ENCODE measurements at places on chromosomes 1 and 21.
A peak's percentile ranks its signal among the peaks of the same experiment; 100 is the strongest.

GRCh38 chr1:113142791-113143190 lies 69.8 kb downstream of the LRIG2 start:
- DNase-seq = no peak

- no peak for DNase-seq
These were observed 489.0 kb downstream of the CAMTA1 start for GRCh38 chr1:7274256-7274655.

GRCh38 chr21:45071078-45071873 lies 3.1 kb upstream of the ADARB1 start:
- DNase-seq = no peak

DNA sequence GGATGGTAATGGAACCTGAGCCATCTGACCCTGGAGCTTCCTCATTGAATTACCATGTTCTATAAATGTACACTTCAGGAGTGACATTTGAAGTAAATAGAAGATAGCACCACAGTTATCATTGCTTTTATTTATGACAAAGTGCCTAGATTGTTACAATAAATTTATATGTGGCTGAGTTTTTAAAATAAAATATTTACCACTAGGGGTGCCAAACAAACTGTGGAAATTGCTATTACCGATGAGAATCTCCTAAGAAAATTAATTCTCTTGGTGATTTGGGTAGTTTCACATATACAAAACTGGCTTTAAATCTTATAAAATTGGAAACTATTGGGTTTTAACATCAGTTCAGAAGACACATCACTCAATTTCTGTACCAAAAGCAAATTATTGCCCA lies 1.4 kb upstream of the TNR start:
- no peak for DNase-seq

GRCh38 chr1:145961425-145962156 lies 2.8 kb downstream of the ANKRD34A start:
- DNase-seq = peak; percentile 82

- DNase-seq = no peak
These were observed 113.7 kb downstream of the PTPRU start for GRCh38 chr1:29349871-29350491.

GRCh38 chr1:67429528-67430357 lies 459 bp downstream of the SERBP1 start:
- peak; percentile 61 for DNase-seq

DNA sequence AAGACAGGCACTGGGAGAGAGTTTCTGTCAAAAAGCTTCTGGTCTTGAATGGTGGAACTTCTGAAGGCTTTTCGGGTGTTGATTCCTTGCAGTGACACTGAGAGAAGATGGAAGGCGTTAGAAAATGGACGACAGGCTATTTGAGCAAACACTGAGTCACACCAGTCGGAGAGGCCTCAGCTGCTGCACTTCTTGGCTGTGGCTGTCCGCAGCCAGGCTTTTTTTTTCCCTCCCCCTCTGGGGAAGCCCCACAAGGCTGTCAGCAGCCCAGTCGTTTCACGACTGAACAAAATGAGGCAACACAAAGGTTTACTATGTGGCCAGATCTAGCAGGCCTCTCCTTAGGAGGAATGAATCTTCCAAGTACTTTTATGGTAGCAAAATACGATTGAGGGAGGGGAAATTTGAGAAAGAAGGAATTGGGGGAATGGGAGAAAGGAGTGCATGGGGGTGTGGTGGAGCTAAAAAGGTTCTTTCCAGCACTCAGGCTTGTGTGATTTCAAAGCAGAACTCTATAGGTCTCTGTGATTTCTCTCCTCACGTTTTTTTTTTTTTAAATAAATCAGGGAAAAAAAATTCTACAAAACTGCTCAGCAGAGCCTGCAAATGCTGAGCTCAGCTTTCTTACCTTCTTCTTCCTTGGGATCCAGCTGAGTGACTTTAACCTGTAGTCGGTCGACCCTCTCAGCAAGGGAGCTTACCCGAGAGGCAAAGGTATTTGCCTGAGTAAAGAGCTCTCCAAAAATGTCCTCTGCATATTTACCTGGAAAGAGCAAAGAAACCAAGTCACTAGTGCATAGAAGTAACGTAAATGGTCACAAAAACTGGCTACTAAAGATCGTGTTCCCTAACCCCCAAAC lies 26.1 kb downstream of the GPR3 start:
- DNase-seq = peak; percentile 75

- no peak for DNase-seq
These were observed 143.0 kb downstream of the DNM3 start for GRCh38 chr1:171984262-171984661.

- DNase-seq = no peak
These were observed 46.4 kb upstream of the SLC22A15 start for GRCh38 chr1:115929881-115930280.

DNA sequence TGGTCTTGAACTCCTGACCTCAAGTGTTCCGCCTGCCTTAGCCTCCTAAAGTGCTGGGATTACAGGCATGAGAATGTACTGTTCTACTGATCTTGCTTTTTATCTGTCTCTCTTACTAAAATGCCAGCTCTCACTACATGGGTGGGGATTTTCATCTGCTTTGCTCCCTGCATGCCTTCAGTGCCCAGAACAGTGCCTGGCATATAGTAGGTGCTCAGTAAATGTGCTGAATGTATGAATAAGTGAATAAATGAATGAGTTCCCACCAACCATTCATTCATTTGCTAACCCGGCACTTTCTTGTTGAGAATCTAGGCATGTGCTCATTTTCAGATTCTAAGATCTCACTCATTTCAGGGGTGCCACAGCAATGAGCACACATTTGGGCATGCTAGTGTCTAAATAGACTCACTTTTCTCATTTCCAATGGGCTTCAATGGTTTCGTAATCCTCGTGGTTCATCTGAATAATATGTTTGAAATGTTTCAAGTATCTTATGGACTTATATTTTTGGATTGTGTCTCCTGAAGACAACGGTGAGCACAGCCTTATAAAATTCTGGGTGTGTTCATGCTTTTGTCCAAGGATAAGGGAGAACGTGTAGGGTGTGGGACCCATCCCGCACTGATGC lies 7.6 kb downstream of the DHRS3 start:
- DNase-seq = no peak

DNA sequence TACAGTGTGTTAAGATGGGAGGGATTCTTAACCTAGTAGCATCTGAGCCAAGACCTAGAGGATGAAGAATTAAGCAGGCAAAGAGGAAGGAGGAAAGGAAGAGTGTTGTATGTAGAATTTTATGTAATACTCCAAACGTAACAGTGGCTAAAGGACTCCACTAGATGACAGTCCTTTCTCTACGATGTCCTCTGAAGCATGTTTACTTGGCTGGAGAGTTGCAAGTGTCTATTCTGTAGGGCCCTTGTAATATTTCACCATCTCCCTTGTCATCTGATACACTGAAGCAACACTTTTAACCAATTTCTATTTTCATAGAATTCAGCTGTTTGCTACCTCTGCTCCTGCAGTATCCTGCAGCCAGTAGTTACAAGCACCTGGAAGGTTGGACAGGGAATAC lies 2.2 kb upstream of the YBX1 start:
- no peak for DNase-seq

GRCh38 chr1:83959824-83960498 lies 39.0 kb downstream of the TTLL7 start:
- no peak for DNase-seq

- DNase-seq = no peak
These were observed 7.3 kb downstream of the FTCD start for GRCh38 chr21:46148106-46148505.

- peak; percentile 33 for DNase-seq
These were observed 7.2 kb downstream of the CNIH3 start for GRCh38 chr1:224623310-224623714.

DNA sequence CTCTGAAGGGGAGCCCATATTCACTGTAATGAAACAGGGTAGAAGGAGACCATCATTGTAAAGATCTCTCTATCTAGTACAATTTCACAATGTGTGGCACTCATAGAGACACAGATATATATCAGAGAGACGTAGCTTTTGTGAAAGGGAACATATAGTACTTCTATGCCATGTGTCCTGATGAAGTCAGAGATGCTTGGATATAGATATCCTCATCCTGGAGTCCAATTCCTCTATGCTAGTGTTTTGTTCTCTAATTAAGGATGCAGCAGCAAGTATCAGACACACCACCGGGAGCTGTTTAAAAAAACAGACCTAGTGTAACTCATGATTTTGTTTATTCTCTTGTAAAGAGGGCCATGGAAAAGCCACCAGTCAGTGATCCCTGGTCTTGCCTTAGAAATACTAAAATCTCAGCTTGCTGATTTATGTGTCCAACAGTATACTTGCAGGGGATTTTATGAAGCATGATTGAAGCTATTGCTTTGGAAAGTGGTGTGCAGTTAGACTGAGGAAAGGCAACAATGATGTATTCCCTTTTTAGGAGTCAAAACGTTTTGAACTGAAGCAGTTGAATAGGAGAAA lies 2.5 kb downstream of the NCAM2 start:
- DNase-seq = no peak

DNA sequence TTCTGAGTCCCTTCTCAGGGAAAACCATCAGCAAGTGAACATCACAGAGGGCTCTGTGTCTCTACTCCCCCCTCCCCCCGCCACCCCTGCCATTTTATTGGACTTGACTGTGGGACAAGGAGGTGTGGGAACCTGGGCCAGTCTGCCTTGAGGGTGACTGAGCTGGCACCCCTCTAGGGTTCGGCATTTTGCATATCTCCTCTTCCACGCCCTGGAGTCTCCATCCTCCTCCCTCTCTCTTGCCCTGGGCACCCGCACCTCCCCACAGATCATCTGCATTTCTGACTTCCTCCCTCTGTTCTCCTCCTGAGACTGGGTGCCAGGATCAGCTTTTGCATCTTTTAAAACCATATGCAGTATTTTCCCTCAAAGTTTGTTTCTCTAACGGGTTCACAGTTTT lies 107.1 kb upstream of the ERRFI1 start:
- no peak for DNase-seq

DNA sequence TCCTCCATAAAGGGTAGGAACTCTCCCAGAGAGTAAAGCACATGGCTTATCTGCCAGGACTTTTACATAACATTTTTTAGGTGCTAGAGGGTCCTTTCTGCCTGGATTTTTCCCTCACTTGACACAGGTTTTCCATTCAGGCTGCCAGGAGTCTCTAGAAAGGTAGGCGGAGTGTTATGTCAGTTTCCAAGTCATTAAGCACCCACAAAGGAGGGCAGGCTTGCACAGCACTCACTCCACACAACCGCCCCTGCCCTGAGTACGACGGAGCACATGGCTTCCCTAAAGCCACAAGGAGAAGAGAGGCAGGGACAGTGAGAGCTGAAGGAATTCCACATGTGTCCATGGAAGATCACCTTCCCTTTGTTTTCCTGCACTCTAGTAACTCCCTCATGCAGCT lies 55.7 kb downstream of the CAPZB start:
- no peak for DNase-seq

- peak; percentile 17 for DNase-seq
These were observed 19.1 kb downstream of the SRSF4 start for GRCh38 chr1:29162476-29163138.

DNA sequence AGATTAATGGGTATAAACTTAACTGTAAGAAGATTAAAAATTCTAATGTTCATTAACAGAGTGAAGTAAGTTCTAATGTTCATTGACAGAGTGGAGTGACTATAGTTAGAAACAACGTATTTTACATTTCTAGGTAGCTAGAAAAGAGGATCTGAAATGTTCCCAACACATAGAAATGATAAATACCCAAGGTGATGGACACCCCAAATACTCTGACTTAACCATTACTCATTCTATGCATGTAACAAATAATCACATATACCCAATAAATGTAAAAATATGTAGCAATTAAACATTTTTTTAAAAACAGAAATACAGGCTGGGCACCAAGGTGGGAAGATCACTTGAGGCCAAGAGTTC lies 62.1 kb downstream of the ABL2 start:
- no peak for DNase-seq

GRCh38 chr1:20153000-20153418 lies 13.9 kb downstream of the PLA2G2F start:
- DNase-seq = no peak

DNA sequence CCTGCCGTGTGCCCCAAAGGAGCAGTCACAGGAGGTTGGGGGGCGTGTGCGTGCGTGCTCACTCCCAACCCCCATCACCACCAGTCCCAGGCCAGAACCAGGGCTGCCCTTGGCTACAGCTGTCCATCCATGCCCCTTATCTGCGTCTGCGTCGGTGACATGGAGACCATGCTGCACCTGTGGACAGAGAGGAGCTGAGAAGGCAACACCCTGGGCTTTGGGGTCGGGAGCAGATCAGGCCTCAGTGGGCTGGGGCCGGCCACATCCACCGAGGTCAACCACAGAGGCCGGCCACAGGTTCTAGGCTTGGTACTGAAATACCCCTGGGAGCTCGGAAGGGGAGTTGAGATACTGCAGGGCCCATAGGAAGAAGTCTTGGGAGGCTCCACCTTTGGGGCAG lies 23.5 kb downstream of the COL6A1 start:
- no peak for DNase-seq

GRCh38 chr1:44905276-44905675 lies 62.2 kb upstream of the PTCH2 start:
- no peak for DNase-seq

- no peak for DNase-seq
These were observed 149.2 kb downstream of the OMA1 start for GRCh38 chr1:58397187-58397820.

DNA sequence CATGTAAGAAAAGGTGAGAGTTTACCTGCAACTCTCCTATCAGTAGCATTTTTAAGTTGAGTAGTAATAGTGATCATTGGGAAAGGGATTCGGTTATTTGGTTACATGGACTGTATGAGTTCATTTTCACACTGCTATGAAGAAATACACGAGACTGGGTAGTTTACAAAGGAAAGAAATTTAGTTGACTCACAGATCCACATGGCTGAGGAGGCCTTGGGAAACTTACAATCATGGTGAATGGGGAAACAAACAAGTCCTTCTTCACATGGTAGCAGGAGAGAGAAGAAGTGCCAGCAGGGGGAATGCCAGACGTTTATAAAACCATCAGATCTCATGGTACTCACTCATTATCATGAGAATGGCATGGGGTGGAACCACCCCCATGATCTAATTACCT lies 59.3 kb upstream of the FBXO28 start:
- no peak for DNase-seq

GRCh38 chr1:38541223-38541622 lies 318.3 kb downstream of the RRAGC start:
- DNase-seq = no peak

GRCh38 chr1:11535761-11536572 lies 57.0 kb downstream of the DISP3 start:
- DNase-seq = no peak

DNA sequence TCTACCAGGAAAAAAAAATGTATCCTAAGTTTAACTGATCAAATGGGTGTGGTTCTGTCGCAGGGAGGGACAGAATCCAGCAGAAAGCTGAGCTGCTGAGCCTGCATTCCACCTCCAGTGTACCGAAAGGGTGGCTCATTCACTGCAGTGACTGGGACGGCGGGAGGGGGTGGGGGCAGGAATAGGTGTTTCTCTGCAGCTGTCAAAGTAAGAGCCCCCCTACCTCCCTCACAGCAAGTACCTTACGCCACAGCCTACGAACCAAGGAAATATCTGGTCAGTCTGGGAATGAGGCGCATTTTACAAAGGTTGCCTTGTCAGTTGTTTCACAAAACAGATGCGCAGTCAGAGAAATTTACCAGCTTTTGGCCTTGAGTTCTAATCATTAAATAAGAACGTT lies 1.7 kb downstream of the S100B start:
- no peak for DNase-seq

GRCh38 chr1:155176544-155177071 lies 3.0 kb downstream of the TRIM46 start:
- peak; percentile 92 for DNase-seq
